M059J (cell line): ENCODE measurements at places on chromosomes 11 and 22.

DNA sequence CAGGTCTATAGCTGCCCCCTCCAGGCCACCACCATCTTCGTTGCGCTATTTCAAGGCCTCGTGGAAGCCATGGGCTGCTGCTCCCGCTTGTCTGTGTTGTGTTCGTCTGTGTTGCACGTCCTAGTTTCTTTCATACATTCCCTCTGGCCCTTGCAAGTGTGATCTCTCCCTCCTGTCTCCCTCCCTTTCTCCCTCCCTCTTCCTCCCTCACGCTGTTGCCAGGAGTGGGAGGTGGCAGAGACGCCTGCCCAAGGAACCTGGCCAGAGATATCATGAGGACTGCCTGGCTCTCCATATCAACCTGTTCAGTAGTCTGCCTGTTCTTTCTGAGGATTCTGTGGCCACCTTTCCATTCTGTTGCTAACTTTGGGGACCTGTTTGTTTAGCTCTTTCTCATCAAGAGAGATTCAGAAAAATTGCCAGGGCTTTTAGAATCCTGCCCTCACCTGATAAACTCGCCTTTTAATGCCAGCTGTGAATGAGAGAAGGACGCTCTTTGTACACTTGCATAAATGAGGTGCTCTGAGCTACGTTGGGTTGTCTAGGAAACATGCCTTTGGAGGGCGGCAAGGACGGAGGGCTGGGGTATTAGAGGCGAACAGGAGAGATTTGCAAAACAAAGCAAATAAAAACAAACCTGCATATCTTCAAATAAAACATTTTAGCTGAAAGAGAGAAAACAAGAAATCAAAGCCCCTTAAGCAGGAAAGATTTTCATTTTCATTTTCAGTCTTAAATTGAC is 185.2 kb downstream of the TBC1D22A start:
- DNase-seq: no peak

GRCh38 chr11:20158597-20159257 is 1.5 kb downstream of the DBX1 start:
- DNase-seq: peak; percentile 72

- no peak for DNase-seq
These were observed 68.0 kb downstream of the ZBTB44 start for GRCh38 chr11:130246738-130247137.

GRCh38 chr11:86692317-86692716 is 19.9 kb upstream of the ME3 start:
- peak; percentile 66 for DNase-seq

- DNase-seq: no peak
These were observed 109.0 kb downstream of the SIK3 start for GRCh38 chr11:116989184-116989583.

GRCh38 chr11:8567602-8568198 is 26.3 kb downstream of the STK33 start:
- DNase-seq: peak; percentile 65

DNA sequence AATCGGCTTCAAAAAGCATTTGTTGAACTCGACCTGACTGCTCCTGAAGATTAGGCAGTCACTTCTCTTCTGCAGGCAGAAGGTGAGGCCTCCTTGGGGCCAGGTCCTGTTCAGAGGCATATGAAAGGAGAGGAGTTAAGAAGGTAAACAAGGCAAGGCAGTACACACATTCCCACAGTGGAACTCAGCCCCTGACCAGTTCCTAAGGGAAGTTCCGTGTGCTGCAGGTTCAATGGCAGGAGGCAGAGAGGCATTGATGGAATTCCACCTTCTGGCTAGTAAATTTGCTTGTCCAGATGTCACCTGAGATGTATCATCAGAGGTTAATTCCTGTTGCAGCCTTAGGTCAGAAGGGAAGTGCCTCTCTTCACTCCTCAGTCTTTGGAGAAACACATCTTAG is 337.0 kb upstream of the MTNR1B start:
- no peak for DNase-seq

DNA sequence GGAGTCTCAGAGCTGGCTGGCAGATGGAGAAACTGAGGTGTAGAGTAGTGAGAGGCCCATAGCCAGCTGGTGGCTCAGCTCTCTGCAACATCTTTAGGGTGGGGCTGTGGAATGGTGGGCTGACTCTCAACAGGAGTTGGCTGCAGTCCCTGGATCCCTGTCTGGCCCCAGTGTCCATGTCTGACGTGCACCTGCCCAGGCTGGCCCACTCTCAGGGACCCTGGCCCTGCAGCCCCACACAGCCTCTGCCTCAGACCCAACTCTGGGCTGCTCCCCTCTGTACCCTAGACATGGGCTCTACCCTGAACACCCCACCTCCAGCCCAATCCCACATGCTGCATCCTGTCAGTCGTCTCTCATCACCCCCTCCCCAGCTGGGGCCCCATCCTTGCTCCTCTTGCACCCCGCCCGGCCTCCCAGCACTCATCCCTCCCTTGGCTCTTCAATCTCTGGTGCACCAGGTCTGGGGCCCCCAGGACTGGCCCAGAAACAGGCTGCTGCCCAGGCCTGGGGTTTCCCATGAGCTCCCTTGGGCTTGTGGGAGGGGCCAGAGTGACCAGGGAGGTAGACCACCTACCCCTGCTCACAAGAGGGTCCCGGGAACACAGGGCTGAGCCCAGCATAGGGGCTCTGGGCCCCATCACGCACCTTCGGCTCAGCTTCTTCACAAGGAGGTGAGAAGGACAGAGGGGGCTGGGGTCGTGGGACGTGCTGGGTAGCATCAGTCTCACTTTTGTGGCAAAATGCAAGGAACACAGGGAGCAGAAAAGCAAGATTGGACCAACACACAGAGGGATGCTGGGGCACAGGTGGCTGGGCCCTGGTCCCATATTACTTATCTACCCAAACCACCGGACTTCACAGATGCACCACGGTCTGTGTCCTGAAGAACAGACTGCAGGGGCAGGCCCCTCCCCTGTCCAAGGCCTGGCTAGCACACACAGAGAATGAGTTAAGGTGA is 31.5 kb downstream of the ARVCF start:
- DNase-seq: no peak

DNA sequence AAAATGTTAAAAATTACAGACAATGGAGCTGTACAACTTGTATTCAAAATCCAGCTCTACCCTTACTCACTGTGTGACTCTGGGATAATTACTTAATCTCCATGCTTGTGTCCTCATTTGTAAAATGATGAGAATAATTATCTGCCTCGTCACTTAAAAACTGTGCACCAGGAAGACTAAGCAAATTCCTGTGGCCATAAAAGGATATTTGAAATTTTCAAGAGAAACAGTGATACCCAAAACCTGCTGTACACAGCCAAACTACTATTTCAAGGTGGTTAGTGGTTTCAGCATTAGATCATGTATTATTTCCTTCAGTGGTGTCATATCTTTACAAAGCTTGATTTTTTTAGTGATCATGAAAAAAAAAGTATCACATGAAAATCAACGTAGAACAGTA is 136.9 kb downstream of the METTL15 start:
- peak; percentile 66 for DNase-seq

- DNase-seq: peak; percentile 33
These were observed 79.5 kb downstream of the TIMP3 start for GRCh38 chr22:32880893-32881596.

GRCh38 chr22:30031328-30031727 is 48.9 kb upstream of the HORMAD2 start:
- no peak for DNase-seq
